NCI-H2227 treated with DMSO at 0.1 percent for 48 hours (cell line): ENCODE measurements at places on chromosomes 7 and 10.

- DNase-seq: no peak
Measured at GRCh38 chr10:90985321-90985933, 64.5 kb upstream of the ANKRD1 start.

- DNase-seq: no peak
Measured at GRCh38 chr7:130695840-130696239, 9.5 kb upstream of the TSGA13 start.

DNA sequence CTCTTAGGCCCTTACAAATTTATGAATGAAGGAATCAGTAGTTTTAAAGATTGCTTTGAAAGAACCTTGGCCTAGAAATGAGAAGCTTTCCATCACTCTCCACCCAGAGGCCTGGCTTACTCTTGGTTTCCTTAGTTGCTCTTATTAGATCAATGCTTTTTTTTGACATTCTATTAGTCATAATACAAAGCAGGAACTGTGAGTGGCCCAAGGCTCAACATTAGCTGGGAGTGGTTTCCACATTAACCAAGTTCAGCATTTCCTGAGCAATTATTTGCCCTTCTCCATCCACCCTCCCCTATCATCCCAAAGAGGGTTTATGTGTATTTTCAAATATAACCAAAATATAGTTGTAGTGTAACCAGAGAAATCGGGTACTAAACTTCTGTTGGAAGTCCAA lies 103.4 kb upstream of the FAM204A start:
- DNase-seq: no peak

GRCh38 chr7:132065193-132065988 lies 509.0 kb upstream of the PODXL start:
- peak; percentile 16 for DNase-seq

DNA sequence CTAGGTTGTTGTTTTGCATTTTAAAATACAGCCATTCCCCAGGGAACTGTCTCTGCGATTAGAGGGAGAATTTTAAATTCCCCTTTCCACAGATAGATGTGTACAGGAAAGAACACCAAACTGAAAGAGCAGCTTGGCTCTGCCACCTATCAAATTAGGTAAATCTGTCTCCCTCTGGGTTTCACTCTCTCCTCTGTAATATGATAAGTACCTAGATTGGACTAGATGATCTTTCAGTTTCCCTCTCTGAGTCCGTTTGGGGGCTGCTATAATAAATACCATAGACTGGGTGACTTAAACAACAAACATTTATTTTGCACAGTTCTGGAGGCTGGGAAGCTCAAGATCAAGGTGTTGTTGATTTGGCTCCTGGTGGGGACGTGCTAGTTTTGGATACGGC lies 186.0 kb downstream of the KIF20B start:
- DNase-seq: no peak

GRCh38 chr7:77454802-77455201 lies 38.7 kb upstream of the GSAP start:
- no peak for DNase-seq

DNA sequence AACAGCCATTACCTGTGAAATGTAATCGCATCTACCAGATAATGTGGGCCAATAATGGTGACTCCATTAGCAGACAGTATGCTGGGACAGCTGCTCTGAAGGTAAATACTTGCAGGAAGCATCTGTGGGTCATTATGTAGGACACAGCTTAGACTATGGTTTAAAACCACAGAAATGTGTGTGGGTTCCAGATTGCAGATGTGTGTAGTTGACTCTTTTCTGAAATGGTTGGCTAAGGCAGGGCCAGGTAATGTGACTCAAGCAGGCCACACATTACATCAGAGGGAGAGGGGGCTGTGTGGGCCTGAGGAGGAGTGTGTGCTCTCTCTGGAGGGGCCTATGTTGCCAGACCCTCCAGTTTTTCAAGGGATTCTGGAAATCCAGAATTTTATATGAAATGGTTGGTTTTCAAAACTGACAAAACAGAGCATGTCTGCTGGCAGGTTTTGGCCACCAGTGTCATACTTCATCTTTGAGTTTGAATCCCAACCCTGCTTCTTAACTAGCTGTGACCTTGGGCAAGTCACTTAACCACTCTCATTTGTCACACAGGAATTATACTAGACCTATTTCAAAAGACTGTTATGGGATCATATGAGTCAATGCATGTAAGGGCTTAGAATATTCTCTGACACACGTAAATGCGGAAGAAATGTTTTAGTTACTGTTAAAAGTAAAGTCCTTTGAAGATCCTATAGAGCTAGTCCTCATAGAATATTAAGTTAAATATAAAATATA lies 64.5 kb downstream of the MCMBP start:
- no peak for DNase-seq

- DNase-seq: no peak
Measured at GRCh38 chr7:113321201-113321600, 202.8 kb upstream of the SMIM30 start.

DNA sequence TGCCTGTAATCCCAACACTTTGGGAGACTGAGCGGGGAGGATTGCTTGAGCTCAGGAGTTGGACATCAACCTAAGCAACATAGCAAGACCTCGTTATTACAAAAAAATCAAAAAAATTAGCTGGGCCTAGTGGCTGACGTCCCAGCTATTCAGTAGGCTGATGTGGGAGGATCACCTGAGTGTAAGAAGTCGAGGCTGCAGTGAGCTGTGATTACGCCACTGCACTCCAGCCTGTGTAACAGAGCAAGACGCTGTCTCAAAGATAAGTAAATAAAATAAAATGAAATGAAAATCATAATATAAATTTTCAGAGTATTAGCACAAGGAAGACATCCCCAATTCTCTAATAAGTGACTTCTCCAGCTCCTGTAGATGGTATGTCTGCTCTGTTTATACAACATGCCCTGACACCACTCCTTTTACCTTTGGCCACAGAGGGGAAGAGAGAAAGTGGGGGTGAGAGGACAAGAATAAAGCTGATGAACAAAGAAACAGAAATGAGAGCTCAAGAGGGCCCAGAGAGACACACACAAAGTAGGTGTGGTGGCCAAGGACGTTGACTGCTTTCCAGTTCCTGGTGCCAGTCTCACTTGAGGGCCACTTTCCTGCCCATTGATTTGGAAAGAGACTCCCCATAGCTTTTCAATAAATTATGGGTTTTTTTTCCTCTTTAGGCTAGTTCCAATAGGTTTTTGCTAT lies 62.9 kb downstream of the PTTG1IP2 start:
- no peak for DNase-seq

GRCh38 chr7:134766779-134767519 lies 12.5 kb upstream of the CALD1 start:
- no peak for DNase-seq

- no peak for DNase-seq
Measured at GRCh38 chr7:77409005-77409738, 7.0 kb downstream of the GSAP start.

GRCh38 chr10:104246976-104247375 lies 7.7 kb upstream of the GSTO1 start:
- DNase-seq: no peak

DNA sequence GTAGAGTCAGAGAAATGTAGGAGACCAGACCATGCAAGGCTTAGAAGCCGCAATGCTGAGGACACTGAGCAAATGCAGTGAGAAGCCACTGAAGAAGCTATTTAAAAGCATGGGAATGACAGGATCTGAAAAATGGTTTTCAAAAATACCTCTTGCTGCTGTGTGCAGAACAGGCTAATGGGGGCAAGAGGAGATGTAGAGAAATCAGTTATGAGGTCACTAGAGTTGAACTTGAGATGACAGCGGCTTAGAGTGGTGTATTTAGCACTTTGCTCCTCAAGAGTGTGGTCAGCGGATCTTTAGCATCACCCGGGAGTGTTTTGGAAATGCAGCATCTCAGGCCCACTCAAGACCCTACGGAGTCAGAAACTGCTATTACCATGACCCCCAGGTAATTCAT lies 48.8 kb downstream of the KIAA1549 start:
- DNase-seq: no peak

GRCh38 chr10:60910543-60910942 lies 33.4 kb downstream of the RHOBTB1 start:
- DNase-seq: no peak

DNA sequence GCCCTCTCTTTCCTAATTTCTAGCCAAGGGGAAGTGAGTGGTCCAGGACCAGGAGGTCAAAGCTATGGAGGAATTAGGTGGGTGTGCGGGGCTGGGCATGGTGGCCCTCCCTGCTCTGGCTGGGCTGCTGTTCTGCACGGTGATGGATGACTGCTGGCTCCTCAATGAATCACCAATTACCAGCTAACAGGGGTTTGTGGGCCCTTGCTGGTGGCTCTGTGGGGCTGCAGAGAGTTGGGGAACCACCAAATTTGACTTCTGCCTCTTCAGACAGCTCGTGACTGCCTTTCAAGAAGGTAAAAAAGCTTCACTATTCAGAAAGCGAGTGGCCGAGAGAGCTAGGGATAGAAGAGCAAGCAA lies 35.0 kb upstream of the HABP2 start:
- no peak for DNase-seq

DNA sequence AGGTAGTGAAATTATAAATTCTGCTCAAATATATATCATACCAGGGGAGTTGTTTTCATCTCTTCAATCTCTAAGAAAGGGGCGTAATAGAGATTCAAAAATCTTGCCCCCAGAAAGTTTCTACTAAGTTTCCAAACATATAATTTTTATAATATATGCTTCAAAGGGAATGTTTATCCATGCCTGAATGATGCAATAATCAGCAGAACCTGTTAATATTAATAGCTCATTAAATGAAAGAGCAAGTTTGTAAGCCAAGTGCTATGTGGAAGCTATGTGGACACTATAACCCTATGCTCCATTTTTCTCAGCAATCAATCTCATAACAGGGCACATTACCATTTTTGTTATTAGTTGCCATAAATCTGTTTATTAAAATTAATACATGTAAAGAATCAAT lies 25.3 kb downstream of the VPS41 start:
- no peak for DNase-seq

- DNase-seq: no peak
Measured at GRCh38 chr7:27173956-27174873, at the start of gene HOXA10. Gene HOXA10 (minus strand): TSS chr7:27174320. CDS start chr7:27174306, 14 bp downstream.

DNA sequence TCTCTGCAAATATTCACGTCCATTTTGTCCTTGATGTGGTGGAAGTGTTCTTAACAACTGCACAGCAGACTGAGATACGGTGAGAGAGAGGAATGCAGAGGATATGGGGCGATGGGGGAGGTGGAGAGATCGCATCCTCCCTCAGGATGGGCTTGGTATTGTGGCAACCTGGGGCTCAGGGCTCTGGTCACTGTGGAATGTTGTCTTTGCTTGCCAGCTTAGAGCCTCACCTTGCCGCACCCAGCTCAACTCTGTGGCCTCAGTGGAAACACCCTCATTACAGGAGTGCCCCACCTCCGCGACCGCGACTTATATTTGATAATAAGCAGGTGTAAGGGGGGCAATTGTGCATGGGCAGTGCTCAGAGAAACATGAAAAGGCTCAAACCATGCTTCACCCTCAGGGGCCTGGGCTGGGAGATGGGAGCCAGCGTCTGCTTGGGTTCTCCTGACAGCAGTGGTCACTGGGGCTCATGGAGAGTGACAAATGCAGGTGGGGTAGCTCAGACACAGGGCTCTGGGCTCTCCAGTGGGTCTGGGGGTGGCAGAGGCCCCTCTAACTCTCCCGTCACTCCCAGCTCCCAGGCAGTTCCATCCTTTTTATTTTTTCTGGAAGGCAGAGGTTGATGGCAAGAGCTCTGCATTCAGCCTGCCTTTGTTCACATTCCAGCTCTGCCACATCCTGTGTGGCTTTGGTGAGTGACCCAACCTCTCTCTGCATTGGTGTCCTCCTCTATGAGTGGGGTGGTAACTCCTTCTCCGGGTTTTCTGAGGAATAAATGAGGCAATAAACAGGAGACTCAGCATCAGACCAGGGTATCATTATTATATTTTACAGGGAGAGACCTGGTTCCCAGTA lies 43.1 kb upstream of the EMX2 start:
- DNase-seq: no peak

- DNase-seq: no peak
Measured at GRCh38 chr10:73586583-73586984, 4.6 kb downstream of the USP54 start.

DNA sequence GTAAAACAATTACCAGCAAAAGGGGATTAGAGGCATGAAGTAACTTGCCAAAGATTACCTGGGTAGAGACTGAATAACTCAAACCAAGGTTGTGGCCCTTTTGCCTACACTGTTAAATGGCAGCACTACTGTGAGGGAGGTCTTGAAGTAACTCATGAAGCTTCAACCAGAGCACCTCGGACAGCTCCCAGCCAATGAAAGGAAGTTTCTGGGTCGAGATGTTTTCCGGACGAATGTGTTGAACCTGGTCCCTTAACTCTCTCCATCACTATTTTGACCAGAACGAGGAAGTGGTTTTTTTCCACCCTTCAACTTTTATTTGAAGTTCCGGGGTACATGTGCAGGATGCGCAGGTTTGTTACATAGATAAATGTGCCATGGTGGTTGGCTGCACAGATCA lies 133.6 kb upstream of the PRKCQ start:
- DNase-seq: no peak

DNA sequence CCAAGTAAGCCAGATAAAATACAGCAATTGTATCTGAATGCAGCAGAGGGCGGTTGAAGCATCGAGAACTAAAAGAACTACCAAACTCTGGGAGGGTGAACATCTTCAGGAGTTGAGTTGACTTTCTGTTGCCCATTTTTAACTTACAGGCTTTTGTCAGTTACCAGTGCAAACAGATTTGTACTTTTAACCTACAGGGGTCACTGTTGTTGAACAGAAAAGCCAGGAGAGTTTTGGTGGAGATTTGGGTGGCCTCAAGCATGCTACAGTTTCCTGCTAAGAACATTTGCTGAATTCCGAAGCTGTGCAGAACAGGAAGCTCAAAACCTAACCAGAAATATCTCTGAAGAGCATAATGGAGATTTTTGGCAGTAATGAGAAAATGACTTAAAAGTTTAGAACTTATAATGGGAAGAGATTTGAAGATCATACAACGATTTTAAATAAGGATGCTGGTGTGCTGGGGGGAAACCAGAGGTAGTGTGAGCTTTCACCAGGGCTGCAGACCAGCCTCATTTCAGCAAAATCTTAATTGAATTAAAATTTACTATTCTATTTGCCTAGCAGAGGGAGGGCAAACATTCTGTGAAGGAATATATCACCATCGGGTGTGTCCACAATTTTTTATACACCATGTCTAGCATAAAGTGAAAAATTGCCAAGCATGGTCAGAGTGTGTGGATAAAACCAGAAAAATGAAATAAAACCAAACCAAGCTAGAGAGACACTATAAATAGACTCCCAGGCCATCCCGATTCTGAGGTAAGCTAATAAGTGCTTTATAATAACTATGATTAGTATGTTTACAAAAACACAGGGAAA lies 208.6 kb upstream of the CCDC6 start:
- DNase-seq: no peak

- no peak for DNase-seq
Measured at GRCh38 chr10:35208536-35208935, 81.9 kb downstream of the CREM start.

- no peak for DNase-seq
Measured at GRCh38 chr10:21315645-21316220, 209.7 kb downstream of the SKIDA1 start.

DNA sequence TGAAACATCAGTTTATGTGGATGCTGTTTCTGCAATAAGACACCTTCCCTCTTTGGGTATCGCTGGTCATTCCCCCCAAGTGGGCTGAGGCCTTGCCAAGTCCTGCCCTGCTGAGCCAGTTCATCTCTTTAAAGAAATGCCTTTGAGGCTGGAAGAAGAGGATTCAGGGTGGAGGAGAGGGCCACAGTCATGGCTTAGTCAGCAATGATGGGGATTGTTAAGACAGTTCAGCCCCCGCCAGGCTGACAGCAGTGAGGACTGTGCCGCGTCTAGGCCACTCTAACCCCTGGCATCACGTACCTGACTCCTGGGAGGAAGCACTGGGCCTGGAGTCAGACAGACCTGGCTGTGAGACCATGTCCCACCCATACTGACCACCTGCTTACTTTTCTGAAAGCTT lies 48.3 kb downstream of the PNLIPRP2 start:
- no peak for DNase-seq
